Progenitor cell of endocrine pancreas (in vitro differentiated cells): ENCODE measurements at places on chromosomes 1 and 21.

- DNase-seq = no peak
Observed at GRCh38 chr1:65424573-65424889, 4.1 kb downstream of the LEPR start.

DNA sequence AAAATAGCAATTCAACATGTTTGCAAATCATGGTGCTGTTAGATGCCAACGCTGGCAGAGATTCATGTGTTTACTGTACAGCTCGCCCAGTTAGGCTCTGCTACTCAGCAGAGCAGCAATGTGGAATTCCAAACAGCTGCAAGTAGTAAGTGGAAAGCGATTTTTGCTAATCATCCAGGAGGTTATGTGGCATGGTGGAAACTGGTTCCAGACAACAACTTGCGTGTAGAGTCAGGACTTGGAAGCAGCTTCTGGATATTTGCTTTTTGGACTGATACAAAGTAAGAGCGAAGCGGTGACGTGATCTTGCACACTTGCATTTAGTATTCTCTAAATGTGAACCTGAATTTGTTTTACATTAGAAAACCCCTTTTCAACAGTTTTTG, 27.1 kb upstream of the HHAT start:
- DNase-seq = no peak

GRCh38 chr1:30416221-30416820, 307.1 kb downstream of the MATN1 start:
- DNase-seq = no peak

DNA sequence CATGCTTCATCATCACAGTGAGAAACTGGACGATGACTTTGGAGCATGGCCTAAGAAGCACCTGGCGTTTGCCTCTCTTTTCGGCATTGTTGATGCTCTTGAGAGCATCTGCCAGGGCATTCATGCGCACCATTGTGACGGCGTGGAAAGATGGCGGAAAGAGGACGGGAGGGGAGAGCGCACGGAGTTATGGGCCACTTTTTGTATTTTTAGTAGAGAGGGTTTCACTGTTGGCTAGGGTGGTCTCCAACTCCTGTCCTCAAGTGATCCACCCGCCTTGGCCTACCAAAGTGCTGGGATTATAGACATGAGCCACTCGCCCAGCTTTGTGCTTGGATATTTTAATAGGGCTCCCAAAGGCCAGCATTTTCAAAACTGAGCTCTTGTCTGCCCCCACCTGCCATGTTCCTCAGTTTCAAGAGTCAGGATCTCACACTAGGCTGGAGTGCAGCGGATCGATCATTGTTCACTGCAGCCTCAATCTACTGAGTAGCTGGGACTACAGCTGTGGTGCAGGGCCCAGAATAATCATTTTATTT, 5.3 kb downstream of the RPS8 start:
- no peak for DNase-seq

DNA sequence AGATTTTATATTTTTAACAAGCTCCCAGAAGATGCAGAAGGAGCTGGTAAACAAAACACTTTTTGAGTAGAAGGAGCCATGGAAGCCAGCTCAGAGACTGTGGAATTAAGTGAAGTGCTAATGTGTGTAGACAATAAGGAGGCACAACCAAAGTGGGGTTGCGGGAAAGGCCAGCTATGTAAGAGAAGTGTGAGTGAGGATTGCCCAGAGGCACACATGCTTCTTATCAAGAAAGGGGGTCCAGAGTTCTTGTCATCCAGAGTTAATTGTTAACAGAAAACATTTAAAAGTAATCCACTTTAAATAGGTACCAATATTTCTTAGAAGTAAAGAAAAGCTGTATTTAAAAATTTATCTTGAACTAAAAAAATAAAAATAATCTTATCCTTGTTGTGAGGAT, 136.8 kb downstream of the OLFM3 start:
- DNase-seq = no peak

GRCh38 chr1:156750191-156750672, 1.2 kb downstream of the HDGF start:
- DNase-seq = no peak

- no peak for DNase-seq
Observed at GRCh38 chr1:198444792-198445191, 95.7 kb downstream of the ATP6V1G3 start.

- no peak for DNase-seq
Observed at GRCh38 chr1:173570370-173571007, 32.4 kb downstream of the SLC9C2 start.

GRCh38 chr1:32150847-32151246, 28.6 kb upstream of the TXLNA start:
- no peak for DNase-seq

DNA sequence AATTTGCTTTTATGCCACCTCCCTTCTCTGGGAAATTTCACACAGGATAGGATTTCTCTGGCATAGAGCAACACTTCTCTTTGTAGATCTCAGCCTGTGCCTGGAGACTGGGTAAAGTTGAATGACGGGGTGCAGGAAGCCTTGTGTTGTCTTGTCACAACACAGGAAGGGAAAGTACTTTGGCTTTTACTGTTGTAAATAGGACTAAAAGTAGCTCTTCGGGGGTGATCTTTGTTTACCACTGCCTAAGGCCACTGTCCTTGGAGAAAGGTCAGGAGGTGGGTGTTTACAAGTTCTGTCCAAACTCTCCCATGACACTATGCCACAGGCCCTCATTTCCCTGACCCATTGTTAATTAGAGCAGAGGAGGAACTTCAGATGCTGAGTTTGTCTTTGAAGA, 139.7 kb downstream of the FGGY start:
- no peak for DNase-seq

GRCh38 chr1:33460144-33460543, 12.3 kb upstream of the ZSCAN20 start:
- no peak for DNase-seq

DNA sequence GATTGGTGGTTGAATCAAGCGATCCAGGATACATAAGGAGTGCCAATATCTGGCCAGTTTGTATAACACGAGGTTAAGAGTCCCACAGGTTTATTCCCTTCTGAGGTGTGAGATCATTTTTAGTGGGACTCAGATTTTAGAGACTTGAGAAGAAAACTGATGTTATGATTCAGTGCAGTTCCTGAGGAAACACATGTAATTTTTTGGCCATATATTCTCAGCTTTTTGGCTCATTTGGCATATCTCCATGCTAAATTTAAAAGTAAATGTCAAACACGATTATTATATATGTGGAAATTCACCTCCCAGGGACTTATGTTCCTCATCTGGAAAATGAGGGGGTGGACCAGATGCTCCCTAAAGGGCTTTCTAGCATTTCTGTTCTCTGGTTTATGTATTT, 39.2 kb upstream of the SERBP1 start:
- DNase-seq = no peak

DNA sequence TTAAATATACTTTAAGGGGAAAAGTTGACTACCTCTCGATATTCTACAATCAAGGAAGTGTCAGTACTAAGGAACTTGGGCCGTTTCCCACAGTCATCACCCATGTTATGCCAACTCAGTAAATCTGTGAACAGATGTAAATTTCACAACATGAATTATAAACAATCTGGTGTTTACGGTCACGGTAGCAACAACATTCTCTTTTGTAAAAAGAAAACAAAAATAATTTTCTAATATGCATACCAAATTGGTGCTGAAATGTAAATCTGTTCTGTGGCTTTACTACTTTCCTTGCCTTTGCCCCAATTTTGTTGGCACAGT, 1.2 kb downstream of the SH3GLB1 start:
- no peak for DNase-seq

GRCh38 chr1:156368889-156369684, at the start of gene RHBG:
TSS of gene RHBG (plus strand) at chr1:156369211. CDS start at chr1:156369250, 39 bp downstream.
- DNase-seq = peak; percentile 45

GRCh38 chr1:203593723-203594122, 32.9 kb upstream of the ATP2B4 start:
- no peak for DNase-seq
